Fibroblast of skin of left biceps (primary cell): ENCODE measurements at places on chromosomes 3 and 15.

- DNase-seq = no peak
These were observed 21.5 kb upstream of the ZBTB38 start for GRCh38 chr3:141346839-141347238.

DNA sequence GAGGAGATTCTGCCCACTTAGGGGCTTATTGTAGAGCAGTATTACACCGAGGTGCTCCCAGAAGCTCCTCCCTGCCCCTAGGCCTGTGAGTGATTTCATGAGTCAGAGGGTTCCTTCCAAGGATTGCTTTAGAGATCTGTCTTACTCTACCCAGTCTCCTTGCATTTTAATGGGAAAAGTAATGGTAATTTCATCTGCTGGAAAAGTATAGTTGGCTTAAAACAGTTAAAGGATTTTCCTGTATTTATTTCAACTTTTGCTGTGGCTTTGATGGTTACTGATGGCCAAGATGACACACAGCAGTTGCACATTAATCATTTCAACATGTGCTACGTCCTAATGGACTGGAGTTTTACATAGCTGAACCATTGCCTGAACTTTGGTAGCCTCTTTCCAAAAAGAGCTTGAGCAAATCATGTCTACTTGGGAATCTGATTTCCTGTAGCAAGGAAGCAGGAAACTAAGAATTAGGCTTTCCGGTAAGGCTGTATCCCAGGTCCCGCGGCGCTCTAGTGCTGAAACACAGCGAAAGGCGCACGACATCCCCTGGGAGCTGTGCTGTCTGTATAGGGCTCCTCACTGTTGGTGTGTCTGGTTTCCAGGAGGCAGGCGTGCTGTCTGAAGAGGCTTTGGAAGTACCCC lies 9.2 kb upstream of the PGPEP1L start:
- peak; percentile 79 for DNase-seq

GRCh38 chr3:104108522-104108921 lies 1258.2 kb upstream of the ALCAM start:
- DNase-seq = no peak

DNA sequence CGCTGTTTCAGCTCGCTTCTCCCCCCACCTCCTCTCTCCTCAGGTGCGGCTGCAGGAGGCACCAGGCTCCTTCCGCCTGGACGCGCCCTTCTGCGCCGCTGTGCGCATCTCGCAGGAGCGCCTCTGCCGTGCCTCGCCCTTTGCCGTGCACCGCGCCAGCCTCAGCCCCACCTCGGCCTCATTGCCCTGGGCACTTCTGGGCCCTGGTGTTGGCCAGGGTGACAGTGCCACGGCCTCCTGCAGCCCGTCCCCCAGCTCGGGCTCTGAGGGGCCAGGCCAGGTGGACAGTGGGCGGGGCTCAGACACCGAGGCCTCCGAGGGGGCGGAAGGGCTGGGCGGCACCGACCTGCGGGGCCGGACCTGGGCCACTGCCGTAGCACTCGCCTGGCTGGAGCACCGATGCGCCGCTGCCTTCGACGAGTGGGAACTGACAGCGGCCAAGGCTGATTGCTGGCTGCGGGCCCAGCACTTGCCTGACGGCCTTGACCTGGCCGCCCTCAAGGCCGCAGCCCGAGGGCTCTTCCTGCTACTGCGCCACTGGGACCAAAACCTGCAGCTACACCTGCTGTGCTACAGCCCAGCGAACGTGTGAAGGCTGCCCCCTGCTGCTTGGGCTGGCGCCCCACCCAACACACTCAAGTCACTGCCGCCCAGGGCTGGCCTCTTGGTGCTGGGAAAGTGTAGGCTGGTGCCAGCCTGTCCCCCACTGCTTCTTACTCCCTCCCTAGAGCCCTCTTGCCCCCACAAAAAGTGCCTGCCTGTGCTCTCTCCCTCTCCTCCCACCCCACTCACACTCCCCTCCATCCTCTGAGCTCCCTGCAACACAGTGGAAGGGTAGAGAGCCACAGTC lies 7.1 kb downstream of the ALG3 start:
- DNase-seq = no peak

DNA sequence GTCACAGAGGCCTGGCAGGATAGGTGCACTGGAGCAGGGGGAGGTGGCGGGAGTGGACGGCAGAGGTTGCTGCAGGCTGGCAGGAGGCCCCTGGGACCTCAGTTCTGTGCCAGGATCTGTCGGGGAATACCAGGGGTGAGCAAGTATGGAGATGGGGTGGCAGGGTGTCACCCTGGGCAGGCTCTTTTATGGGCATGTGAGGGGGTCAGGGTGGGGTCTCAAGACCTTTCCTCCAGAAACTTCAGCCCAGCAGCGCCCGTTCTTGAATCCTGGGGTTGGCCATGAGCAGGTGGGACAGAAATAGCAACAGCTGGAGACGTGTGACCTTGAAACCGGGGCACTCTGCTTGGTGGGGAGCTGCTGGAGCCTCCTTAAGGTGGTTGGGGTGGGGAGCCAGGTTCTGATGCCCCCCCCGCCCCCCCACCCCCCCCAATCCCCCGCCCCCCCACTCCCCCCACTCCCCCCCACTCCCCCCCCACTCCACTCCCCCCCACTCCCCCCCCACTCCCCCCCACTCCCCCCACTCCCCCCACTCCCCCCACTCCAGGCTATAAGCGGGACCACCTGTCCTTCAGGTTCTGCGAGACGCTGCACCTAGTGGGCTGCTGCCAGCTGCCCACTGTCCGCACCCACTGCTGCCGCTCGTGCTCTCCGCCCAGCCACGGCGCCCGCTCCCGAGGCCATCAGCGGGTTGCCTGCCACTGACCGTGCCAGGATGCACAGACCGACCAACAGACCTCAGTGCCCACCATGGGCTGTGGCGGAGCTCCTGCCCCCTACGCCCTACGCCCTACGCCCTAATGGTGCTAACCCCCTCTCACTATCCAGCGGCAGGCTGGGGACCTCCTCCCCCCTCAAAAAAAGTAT lies 84.9 kb downstream of the TBC1D2B start:
- DNase-seq = no peak

GRCh38 chr15:31342381-31342780 lies 15.7 kb downstream of the KLF13 start:
- no peak for DNase-seq

DNA sequence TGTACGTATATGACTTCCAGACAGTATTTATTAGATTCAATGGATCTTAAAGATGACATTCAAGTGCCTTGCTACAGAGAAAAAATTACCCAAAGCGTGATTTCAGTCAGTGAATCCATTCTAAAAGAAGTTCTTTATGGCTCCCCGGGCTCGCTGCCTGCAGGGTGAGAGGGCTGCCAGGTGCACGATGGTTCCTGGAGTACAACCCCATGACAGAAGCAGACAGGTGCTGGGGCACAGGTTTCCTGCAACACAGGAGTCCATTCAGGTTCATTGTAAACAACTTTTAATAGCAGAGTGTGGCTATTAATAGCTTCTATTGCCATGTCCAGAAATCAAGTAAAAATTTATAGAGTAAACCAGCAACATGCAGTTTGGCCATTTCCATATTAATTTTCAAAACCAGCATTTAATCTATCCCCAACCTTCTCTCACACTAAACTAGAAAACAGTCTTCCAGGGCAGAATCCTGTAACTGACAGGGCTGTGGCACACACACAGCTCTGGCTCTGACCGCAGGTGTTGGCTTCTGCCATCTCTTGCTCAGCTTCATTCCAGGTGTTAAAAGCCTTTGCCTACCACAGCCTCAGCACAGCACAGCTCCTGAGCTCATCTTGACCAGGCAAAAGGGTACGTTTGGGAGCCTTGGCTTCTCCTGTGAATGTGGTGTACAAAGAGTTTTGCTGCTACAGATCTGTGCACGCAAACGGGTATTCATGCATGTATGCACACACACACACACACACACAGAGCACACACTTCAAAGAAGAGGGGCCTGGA lies 185.9 kb downstream of the MEX3B start:
- DNase-seq = no peak
